M059J (cell line): ENCODE measurements at places on chromosomes 4 and X.
A peak's percentile ranks its signal among the peaks of the same experiment; 100 is the strongest.

DNA sequence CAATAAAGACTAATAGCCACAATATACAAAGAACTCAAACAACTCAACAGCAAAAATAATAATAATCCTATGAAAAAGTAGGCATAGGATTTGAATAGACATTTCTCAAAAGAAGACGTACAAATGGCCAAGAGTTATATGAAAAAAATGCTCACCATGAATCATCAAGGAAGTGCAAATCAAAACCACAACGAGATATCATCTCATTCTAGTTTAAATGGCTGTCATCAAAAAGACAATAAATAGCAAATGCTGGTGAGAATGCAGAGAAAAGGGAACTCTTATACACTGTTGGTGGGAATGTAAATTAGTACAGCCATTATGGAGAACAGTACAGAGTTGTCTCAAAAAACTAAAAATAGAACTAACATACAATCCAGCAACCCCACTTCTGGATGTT lies 18.8 kb downstream of the TLR6 start:
- DNase-seq = peak; percentile 76

- DNase-seq = no peak
Measured at GRCh38 chr4:158652920-158653319, 18.8 kb downstream of the C4orf46 start.

DNA sequence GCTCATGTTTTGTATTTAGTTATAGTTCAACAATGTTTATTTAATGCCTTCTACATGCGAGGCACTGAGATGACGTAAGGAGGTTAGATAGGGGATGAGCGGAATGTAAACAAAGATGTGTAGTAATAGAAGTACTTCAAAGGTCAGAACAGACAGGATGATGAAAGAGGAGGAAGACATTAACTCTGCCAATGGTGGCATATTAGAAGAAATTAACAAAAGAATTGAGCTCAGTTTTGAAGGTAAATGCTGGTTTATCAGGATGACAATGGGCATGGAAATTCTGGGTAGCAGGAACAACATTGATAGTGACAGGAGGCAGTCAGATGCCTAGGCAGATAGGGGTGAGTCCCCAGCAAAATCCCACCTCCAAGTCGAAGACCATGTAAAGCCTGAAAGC lies 62.3 kb upstream of the PGRMC2 start:
- DNase-seq = peak; percentile 79

DNA sequence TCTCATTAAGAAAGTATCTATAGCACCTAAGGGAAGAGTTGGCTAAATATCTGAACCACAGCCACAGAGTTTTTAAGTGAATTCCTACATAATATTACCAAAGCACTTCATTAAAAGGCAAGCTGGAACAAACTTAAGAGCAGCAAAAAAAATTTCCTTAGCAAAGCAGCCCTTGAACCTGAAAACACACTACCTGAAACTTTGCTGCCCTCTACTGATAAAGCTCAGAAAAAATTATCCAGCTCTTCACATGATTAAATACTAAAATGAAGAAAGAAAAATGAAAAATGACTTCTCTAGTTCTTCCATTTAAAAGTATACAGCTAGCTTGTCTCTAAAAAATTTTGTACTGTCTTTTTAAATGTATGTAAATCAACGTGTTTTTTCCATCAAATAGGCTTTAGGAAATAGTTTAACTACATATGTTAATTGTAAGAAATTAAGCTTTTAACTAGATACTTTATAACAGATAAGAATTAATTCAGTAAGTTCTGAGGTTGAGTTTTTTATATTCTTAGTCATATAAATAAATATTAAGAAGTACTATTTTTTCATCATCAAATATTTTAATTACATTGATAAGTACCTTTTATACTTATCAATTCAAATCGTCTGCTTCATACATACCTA lies 156.1 kb downstream of the STPG2 start:
- peak; percentile 11 for DNase-seq

DNA sequence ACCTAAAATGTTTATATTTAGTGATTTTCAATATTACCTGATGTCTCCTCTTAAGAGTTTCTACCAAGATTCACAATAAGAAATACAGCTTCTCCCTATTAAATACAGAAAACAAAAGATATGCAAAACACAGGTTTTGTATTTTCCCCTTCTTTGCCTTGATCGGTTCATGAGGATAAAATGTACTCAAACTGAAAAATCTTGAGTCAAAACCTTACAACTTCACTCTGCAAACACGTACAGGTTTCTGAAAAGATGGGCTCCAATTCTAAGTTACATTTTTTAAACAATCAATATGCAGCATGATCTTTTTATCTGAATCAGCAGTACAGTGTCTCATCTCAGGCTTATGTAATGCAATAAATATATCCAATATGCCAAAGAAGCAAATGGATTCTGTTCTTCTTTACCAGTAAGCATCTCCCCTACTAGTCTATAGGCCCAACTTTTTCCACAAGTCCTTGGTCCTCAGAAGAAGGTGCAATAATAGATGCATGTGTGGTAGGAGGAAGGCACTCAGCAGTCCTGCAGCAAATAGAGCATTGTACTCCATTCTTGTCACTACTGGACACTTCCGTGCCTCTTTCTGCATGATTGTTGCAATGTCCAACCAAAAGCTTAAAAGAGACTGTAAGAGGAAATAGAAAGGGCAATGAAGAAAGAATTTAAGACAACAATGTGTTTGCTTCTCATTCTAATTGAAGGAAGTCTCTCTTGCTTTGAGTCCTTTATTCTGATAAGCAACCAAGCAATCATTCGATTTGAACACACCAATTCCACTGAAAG lies 3.2 kb downstream of the MAPK10 start:
- no peak for DNase-seq

GRCh38 chr4:139834981-139835391 lies 169.4 kb downstream of the MGST2 start:
- peak; percentile 43 for DNase-seq

- DNase-seq = peak; percentile 12
Measured at GRCh38 chr4:153014460-153014859, 78.3 kb downstream of the FHDC1 start.

- no peak for DNase-seq
Measured at GRCh38 chrX:8204943-8205342, 33.9 kb upstream of the VCX2 start.

GRCh38 chr4:109548655-109549054 lies 11.4 kb upstream of the MCUB start:
- DNase-seq = peak; percentile 85

DNA sequence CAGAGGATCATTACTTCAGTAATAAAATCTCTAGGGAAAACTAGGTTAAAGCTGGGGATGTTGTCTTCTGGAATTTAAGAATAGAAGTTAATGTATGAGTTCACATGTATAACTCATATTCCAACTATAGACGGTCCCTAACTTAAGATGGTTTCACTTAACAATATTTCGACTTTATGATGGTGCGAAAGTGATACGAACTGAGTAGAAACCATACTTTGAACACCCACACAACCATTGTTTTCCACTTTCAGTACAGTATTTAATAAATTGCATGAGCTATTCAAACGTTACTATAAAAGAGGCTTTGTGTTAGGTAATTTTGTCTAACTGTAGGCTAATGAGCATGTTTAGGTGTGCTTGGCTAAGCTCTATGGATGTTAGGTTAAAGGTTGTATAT lies 38.7 kb downstream of the CCSER1 start:
- DNase-seq = no peak

- no peak for DNase-seq
Measured at GRCh38 chr4:125346616-125347015, 31.9 kb downstream of the FAT4 start.

- DNase-seq = peak; percentile 74
Measured at GRCh38 chr4:176499518-176499917, 179.8 kb downstream of the SPCS3 start.

DNA sequence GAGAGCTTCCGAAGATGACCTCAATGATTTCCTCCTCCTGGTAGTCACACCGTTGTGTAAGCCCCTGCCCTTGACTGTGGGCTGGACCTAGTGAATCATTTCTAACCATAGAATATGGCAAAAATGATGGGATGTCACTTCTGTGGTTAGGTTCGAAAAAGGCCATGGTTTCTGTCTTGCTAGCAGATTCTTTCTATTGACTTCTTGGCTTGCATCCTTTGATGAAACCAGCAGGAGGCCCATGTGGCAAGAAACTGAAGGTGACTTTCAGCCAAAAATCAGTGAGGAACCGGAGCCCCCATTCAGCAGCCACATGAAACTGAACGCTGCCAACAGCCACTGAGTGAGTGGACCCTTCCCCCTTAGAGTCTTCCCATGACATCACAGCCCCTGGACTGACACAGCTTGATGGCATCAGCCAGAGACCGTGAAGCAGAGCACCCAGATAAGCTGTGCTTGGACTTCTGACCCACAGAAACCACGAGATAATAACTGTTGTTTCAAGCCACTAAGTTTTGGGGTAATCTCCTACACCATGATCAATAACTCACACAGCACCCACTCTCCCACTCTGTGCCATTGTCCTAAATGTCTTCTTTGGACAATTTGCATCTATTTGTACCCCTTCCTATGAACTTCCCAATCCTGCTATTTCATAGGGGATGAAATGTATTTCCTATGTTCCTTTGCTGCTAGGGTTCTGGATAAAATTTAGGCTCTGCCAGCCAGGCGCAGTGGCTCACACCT lies 148.0 kb upstream of the STX18 start:
- no peak for DNase-seq

DNA sequence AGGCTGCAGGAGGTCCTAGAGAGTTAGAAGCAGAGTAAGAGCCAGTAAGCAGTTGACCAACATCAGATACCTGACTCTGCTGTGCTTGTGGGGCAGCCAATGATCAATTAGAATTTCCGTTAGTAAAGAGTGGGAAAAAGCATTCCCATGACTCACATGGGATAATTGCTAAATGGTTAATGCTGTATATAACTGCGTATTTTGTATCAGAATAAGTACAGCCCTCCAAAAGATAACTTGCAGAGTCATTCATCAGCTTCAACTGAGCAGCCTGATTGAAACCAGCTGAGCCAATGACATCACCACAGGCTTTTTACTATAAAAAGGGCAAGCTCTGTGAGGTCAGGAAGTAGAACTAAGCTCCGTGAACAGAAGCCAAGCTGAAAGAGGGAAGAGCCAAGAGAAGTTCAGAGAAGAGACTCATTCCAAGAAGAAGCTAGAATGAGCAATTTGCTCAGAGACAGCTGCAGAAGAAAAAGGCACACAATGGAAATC lies 67.9 kb downstream of the PPP3CA start:
- DNase-seq = peak; percentile 77

GRCh38 chr4:89306486-89307177 lies 968 bp downstream of the GPRIN3 start:
- no peak for DNase-seq

DNA sequence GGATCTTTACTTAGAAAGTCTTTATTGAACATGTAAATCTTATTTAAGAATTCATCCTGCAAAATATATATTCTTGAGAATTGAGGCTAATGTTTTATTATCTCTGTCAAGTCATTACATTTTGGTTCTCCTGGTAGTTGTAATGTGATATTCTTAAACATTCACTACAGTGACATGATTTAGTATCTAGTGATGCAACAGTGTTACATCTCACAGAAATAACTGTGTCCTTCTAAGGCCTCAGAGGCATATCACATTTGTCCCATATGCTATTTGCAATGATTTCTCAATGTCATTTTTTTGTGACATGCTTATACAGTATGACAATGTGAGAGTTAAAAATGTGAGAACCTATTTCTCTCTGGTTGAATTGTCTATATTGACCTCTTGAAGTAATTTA lies 34.1 kb downstream of the PRRG1 start:
- peak; percentile 2 for DNase-seq

DNA sequence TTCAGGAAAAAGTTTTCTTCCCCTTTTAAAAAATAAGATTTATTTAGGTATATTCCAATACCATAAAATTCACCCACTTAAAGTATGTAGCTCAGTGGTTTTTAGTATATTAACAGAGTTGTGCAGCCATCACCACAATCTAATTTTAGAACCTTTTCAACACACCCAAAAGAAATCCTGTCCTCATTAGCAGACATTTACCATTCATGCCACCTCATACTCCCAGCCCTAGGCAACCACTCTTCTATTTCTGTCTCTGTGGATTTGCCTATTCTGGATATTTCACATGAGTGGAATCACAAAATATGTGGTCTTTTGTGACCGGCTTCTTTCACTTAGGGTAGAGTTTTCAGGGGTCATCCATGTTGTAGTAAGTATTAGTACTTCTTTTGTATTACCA lies 7.4 kb downstream of the ZNF81 start:
- DNase-seq = no peak

DNA sequence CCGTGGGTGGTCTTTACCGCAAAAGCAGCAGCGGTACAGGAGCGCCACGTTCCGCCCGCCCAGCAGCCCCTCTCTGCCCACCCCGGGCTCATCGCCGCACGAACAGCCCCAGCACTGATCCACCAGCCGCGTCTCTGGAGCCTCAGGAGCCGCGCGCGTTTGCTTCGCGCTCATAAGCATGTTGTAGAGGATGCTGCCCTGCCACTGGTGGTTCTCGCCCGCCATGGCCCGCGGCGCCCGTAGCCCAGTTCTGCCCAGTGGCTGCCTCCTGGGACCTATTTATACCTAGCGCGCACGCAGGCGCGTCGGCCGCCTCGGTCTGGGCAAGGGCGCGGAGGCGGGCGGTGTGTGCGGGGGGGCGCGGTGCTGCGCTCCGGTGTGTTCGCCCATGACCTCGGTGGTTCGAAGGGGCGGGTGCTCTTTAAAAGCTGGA lies at the start of gene NR0B1:
Gene NR0B1, minus strand, starts transcription at position 252 of the 433 bp plus-strand sequence. Its CDS starts 27 bp downstream, at position 225.
- DNase-seq = no peak

DNA sequence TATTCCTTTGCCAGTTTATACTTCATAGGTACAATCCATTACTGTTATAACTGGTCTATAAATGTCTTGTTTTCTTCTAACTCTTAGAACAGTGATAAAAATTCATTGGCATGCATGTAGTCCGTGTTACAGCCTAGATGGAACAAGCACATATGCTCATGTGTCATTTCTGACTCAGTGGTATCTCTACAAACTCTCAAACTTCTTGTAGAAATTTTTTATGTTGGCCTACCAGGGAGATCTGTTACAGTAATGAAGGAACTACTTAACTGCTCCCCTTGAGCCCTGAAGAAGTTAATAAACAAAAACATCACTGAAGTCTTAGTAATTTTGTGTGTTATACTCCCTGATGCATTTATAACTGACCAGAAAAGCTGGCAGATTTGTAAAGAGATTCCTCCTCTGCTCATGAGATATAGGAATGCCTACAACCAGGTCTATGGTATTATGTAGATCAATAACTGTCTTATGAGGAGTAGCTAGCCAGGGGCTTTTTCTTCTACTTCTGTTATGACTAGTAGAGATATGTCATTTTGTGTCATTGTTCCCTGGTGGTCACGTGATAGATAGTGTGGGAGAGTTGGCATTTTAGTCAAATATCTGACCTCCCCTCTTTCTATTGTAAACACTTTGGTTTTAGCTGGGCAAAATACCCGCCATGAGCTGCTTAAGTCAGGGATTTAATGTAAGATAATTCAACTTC lies 53.7 kb upstream of the FAAH2 start:
- peak; percentile 1 for DNase-seq
